NCI-H2081 (cell line): ENCODE measurements at places on chromosomes 6 and 20.

DNA sequence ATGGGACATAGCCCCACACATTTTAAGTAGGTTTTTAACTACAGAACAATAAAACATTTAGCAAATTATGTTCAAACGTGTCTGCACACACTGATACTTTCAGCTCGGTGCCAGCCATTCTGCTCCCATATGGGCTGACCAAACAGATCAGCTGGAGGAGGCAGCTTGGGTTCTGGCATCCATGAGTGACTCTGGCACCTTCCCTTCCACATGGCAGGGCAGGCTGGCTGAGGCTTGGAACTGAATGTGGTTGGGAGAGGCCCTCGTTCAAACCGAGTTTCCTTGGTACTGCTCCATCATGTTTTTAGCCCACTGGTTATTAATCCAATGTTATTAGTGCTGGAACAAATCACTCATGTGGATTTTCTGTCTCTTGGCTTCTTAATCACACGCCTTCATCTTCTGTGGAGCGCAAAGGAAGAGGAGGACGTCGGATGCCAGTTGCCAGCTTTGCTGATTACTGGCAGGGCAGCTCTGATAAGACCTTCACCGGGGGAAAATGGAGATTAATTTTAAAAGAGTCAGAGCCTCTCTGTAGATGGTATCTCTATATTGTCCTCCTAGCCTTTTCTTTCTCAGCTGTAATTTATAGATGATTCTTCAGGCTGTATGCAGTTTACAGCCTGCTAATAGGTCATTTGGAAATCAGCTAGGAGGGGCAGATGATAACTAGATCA is 93.1 kb upstream of the TIAM2 start:
- no peak for DNase-seq

- DNase-seq = no peak
These were observed 31.5 kb upstream of the MOCS1 start for GRCh38 chr6:39965751-39966150.

DNA sequence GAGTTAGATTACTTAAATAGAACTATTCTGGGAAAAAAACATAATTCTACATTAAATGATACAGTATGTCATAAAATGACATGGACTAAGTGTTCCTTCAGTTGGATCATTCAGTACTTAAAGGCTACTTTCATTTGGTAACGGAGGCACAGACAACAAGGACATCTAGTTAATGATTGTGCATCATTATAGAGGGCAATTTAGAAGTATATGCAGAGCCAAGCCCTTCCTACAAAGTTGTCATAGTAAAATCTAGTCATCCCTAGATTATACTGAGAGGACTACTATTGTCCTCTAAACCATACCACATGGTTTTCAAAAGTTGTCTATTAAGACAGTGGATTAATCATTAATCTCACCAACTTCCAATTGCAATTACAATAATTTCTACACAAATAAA is 53.9 kb upstream of the STXBP5 start:
- DNase-seq = no peak

DNA sequence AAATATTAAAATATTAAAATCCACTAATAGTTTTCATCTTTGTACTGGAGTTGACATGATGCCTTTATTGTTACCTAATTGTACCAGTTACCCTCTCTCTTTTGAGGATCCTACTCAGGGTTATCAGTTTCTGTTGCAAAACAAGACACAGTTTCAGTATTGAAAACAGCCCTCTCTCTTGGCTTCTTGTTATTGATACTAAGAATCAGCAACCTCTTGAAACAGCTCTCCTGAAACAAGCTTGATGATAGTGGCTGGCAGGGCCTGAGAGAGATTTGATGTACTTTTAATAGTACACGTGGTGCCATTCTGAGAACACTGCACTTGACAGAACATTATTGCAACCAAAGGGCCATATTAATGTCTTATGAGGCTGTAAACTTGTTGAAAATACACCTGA is 64.9 kb upstream of the MEI4 start:
- no peak for DNase-seq

DNA sequence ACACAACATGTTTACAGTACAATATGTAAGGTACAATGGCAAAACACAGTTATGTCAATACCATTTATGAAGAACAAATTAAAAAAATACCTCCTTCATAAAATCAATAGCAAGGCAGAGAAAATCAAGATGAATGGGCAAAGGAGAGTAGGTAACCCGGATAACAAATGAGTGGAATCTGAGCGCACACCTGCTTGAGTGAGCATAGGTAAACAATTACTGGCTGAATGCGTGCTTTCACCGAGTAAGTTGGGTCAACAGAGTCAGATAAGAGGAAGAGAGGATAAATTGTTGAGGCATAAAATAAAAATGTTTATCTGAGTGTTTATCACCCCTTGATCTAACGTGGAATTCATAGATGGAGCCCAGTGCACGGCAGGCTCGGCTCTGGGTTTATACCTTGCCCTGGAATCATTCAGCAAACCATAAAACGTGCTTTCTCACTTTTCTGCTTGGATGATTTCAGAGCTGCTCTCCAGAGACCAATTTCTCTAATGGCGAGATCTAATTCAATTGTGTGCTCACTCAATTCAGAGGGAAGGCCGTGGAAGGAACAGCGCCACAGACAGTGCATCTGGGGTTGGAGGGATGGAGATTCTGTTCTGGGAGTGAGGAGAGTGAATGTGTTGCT is 224.8 kb upstream of the MAP3K7 start:
- DNase-seq = peak; percentile 64

DNA sequence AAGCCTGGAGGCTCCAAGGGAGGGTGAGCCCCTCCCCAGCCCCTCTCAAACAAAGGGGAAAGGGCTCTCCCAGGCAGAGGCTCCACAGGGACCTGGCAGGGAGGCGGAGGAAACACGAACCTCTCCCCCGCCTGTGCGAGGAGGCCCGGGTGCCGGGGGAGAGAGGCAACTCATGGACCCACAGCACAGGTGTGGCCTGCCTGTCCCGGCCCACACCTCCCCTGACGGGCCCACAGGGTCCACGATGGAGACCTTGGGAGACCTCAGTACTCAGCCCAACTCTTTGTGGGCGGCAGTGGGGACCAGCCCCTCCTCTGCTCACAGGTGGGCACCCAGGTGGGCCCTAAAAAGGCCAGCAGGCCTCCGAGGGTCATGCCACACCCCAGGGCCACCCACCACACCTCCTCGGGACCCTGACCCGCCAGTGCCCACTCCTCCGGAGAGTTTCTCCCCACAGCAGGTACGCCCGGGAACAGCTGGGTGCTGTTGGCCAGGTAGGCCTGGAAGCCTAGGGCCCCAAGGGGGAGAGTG is 12.2 kb downstream of the LAMA5 start:
- no peak for DNase-seq

DNA sequence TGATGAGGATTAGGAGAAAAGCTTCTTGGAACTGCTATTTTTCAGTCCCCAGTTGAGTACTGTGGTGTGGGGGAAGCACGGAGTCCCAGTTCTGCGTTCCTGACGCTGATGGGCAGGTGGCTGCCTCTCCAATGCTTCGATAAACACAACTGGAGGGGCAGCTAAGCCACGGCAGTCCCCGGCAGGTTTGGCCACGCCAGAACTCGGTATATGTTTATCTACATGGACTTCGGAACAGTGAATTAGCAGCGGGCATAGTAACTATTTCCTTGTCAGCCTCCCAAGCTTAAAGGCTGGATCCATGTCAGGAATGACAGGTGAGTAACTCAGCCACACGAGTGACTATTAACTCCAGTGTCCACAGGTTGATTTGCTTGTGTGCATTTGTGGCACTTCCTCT is 354.4 kb downstream of the ZFAND3 start:
- DNase-seq = no peak

GRCh38 chr6:15880262-15880973 is 217.6 kb upstream of the DTNBP1 start:
- DNase-seq = no peak

DNA sequence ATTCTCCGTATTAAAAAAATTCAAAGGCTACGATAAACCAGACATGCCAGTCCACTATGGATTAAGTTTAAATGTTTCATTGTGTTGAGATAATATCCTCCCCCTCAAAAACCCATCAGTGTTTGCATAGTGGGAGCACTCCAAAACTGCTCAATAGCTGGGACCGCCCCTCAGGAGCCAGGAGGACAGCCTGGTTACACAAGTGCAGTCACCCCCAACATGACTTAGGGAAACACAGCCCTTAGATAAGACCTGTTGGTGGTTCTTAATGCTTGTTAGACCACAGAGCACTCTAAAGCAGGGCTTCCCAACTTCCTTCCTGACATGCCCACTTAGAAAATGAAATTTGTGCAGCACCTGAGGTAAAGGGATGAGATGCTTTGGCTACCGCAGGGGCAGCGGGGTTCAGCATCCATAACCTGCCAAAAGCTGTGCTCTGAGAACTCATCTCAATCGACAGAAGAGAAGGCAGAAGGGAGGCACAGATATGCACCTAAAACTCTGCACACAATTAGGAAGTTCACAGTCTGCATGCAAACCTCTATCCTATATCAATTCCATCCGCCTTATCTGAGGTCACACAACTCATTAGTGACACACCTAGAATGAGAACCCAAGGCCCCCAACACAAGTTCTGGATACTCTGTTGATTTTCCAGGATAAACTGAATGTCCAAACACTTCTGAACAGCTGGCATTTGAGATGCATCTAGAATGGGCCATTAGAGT is 74.3 kb downstream of the RALGAPA2 start:
- DNase-seq = no peak

DNA sequence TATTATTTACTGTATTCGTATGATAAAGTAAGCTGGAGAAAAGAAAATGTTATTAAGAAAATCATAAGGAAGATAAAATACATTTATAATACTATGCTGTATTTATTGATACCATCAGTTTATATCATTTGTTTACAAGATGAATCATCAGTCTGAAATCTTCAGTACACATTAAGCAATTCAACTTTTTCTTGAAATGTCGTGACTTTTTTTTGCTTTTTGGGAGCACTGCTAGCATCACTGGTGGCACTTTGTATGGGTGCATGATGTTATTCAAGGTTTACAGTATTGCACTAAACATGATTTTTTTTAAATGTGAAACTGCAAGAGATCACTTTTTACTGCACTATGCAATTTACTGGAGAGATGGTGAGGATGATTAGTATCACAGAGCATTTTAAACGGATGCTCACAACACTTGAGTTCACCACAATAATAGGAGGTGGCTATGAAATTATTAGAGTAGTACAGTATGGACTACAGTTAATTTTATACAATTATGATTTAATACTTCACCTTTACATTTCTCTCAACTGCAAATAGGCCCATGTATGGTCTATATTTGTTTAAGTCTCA is 85.9 kb downstream of the SNAP25 start:
- DNase-seq = no peak

DNA sequence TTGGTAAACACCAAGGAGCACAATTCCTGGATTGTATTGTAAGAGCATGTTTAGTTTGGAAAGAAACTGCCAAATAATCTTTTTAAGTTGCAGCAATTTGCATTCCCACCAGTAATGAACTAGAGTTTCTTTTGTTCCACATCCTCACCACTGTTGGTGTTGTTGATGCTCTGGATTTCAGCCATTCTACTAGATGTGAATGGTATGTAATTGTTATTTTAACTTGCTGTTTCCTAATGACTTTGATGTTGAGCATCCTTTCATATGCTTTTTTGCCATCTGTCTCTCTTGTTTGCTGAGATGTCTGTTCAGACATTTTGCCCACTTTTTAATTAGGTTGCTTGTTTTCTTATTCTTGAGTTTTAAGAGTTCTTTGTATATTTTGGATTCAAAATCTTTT is 1654.1 kb downstream of the GRIK2 start:
- DNase-seq = no peak

- DNase-seq = no peak
These were observed 123.7 kb upstream of the NHSL1 start for GRCh38 chr6:138622967-138623366.

- DNase-seq = no peak
These were observed 28.1 kb downstream of the ROS1 start for GRCh38 chr6:117397536-117398227.

DNA sequence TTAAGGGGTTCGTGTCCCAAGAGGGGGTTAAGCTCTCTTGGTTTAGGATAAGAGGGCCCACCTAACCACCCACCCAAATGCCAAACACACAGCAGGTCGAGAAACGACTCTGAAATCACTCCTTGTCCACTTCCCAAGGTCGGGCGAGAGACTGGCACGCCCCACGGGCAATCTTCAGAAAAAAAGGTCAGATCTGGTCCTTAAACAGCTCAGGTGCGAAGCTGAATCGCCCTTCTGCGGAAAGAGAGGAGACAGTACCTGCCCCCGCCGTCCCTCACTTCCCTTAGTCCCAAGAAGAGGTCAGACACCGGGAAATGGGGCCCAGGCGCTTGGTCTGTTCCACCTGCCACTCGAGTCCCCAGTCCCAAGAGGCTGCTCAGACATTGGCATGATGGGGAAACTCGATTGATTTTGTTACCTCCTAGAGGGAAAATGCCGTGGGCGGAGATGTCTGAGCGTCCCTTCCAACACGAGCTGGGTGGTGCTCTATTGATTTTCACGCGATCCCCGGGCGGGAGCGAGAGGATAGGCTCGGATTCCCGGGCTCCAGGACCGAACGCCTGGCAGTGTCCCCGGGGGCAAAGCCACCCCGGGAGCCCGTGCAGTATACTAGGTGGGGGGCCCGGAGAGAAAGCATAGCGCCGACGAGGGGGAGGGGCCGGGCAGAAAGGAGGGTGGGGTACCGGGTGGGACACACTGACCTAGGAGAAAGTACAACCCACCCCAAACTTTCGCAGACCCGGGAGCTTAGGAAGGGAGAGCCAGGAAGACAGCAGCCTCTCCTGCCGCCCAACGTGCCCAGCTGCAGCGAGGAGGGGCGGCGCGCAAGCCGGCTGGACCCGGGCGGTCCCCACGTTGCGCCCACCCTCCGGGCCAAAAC is 1.1 kb upstream of the SAMD5 start:
- DNase-seq = no peak

- DNase-seq = peak; percentile 46
These were observed 35.7 kb upstream of the ID1 start for GRCh38 chr20:31569163-31570020.

GRCh38 chr6:137791281-137792159 is 75.5 kb upstream of the TNFAIP3 start:
- no peak for DNase-seq

DNA sequence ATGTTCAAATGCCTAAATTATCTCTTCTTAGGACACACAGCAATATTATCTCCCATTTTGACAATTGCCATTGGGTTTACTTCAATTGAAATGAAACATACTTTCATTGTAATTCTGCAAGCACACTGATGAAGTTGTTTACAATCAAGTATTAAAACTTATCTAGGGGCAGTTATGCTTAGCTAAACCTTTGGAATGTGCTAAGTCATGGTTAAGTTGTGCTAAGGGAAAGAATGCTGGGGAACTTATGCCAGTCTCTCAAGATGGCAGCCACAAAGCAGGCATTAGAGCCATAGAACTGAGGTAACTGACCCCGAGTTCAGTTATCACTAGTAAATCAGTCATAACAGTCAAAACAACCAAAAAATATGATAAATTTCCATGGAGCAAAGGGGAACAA is 59.1 kb upstream of the NT5E start:
- no peak for DNase-seq

DNA sequence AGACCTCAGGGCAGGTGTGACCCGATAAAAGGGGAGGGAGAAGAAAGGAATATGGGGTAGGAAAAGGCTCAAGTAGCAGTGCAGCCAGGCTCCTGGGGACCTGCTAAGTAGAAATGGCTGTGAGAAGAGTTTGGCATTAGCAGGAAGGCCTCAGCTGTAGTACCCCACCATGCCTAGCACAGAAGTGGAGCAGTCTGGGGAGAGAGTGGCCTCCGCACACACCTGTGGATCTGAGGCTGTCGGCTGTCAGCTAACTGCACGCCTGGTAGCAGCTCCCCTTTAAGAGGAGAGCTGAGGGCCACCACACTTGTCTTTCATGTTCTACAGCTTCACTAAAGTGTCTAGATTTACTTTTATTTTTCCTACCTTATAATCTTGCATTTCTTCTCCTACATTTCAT is 24.6 kb downstream of the PDE7B start:
- DNase-seq = no peak
